ENCODE measurements at places on chromosomes 4 and X.

DNA sequence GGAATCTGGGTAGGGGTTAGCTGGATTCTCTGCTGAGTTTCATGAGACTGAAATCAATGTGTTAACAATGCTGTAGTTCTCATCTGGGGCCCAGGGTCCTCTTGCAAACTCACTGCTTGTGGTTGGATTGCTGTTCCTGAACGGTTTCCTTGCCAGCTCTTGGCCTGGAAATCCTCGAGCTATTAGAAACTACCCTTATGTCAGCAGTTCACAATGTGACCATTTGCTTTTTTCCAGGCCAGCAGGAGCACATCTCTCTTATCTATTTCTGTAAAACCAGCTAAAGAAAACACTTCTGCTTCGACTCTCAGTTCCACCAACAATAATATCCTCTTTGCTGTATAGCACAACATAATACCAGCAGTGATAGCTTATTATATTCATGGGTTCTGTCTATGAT is 140.1 kb upstream of the TRAM1L1 start:
- no peak for DNase-seq

- DNase-seq = no peak
Observed at GRCh38 chr4:77014256-77014655, 61.5 kb downstream of the CCNI start.

DNA sequence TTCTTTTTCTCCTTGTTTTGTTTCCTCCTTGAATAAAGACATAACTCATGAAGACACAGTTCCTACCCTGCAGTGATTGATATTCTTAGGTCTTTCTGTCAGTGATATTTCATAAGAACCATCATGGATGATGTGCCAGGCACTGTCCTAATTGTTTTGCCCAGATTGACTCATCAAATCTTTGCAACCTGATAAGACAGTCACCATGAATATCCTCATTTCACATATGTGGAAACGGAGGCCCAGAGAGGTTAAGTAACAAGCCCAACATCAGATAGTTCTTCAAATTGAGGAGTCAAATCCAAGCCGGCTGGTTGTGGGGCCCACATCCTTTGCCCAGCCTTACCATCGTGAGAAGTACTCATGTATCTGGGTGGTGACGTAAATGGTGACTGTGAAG is 69.9 kb downstream of the SEL1L3 start:
- DNase-seq = no peak

- DNase-seq = no peak
Observed at GRCh38 chr4:92359491-92359890, 55.7 kb downstream of the GRID2 start.

DNA sequence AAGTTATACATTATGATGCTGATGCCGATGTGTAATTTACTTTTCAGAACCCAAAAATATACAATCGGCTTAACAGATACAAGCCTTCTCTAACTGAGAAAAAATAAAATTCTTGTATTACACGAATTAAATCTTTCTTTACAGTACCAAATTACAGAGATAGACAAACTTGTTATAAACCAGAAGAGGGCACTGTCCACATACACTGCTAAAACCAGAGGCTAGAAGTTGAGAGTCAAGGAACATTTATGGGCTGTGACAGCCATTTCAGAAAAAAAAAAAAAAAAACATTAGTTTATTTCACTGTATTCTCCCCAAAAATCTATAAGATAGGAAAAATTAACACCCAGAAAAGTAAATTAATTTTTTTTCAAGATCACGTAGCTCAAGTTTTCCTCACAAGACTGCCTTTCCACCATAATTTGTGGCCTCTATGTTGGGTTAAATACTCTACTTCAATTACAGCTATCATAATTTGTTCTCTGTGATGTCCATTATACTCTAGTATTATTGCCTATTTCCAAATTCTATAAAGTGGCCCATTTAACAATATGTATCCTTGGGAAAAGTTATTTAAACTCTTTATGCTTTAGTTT is 12.0 kb downstream of the EREG start:
- DNase-seq = no peak

- no peak for DNase-seq
Observed at GRCh38 chr4:77349364-77349763, 192.4 kb downstream of the CCNG2 start.

GRCh38 chrX:133544115-133544514 is 128.8 kb upstream of the GPC4 start:
- no peak for DNase-seq

- no peak for DNase-seq
Observed at GRCh38 chrX:71941776-71942175, 31.1 kb downstream of the NHSL2 start.

GRCh38 chrX:137479386-137479785 is 86.5 kb upstream of the ZIC3 start:
- no peak for DNase-seq

DNA sequence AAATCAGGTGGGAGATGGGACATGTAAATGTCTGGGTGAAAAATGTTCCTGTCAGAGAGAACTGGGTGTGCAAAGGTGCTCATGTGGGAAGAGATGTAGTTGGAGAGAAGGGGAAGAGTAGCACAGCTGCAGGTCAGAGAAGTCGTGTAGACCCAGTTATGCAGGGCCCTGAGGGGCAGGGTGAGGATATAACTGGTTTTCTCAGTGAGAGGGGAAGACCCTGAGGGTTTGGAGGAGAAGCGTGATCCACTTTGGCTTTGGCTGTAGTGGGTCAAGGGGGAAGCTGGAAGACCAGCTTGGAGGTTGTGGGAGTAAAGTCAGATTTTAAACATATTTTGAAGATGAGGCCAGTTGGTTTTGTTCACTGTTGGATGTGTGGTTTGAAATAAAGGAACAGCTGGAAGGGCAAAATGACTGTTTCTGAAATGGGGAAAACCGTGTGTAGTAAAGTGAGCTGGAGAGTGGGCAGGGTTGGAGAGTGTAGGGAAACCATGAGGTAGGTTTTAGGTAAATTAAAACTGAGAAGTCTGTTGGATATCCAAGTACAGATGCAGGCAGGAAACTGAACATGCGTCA is 44.2 kb downstream of the NAP1L5 start:
- no peak for DNase-seq

DNA sequence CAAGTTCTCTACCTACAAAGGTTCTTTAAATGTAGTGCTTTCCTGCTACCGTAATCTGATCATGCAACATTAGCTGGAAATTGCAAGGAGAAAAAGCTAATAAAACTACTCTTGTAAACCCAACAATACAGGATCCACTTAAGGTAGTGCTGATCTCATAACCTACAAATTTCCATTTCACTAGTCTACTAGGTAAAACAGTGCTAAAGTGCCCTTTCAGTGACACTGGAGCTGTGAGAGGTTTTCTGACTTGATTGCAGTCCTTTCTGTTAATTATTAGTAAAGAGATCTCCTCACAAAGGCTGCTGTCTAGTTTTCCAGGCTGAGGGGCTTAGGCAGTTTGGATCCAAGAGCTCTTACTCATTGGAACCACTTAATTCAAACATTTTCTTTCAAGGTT is 1118.7 kb downstream of the SH3BGRL start:
- no peak for DNase-seq

DNA sequence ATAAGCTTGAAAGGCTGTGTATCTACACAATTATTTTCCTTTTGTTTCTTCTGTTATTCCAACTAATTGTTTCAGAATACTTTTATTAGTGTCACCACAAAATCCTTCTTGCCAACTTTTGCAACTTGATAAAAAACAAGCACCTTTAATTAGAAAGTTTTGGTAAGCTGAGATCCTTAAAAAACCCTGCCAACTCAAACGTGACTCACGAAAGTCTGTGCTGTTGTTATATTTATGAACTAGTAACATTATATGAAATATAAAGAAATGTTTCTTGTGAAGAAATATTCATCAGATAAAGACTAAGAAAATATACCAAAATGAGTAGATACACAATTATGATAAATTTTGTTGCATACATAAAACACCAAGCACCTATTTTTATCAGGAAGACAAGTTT is 49.0 kb downstream of the HUWE1 start:
- DNase-seq = no peak

DNA sequence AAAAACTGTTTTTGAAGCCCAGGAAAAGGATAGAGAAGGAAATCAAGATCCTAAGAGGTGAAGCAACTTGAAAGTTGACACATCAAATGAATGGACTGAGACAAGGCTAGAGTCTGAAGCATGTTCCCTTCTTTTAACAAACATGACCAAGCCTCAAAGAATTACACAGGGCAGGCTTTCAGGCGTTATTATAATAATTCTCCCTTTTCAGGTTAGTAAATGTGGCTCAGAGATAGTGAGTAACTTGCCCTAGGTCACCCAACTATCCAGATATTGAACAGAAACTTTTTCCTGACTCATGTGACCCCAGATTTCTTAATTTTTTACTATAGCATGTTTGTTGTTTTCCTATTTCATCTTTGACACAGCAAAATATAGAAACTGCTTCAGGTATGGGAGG is 91.7 kb downstream of the PPP1R2C start:
- DNase-seq = no peak

DNA sequence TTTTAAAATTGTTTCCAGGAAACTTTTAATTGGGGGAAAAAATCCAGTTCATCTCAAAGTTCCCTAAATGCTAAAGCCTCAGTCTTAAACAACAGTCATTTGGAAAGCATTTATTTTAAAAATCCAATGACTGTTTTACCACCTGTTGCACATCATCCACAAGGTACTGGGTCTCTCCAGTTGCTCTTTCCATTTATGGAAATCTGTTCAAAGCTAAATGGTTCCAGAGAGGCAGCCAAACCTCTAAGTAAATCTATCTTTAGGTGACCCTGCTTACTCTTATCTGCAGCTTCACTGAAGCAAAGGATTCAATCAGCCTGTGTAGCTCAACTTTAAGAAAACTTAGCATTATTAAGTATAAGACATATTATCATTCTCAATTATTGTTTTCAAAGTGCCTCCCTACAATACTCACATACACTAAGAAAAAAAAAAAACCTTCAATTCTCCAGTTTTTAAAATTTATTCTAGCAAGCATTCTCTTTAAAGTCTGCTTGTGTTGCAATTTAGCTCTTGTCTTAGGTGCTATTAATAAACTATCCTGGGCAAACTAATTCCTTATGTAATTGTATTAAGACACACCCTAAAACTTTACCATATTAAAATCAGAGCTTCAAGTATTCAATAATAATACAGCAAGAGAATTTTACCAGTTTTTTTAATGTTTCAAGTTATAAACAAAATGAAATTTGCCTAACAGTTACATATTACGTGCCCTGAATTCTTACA is 60.6 kb downstream of the NOCT start:
- no peak for DNase-seq

- DNase-seq = no peak
Observed at GRCh38 chr4:145694929-145695328, 15.0 kb downstream of the C4orf51 start.

DNA sequence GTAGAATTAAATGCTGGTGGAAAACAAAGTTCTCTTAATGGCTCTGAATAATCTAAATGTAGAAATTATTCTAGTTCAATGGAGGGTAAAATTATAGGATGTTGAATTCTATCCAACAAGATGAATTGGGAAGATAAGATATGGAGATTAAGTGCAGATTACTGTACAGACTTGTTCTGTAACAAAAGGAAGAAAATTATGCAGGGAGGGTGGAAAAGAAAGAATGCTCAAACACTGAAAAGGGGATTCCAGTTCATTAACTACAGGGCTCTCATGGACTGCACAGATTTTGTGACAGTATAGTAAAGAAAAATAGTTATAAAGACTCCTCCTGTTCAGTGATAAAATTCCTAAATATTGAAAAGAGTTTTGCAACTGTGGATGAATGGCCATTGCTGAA is 1794.0 kb upstream of the PCDH7 start:
- DNase-seq = no peak

DNA sequence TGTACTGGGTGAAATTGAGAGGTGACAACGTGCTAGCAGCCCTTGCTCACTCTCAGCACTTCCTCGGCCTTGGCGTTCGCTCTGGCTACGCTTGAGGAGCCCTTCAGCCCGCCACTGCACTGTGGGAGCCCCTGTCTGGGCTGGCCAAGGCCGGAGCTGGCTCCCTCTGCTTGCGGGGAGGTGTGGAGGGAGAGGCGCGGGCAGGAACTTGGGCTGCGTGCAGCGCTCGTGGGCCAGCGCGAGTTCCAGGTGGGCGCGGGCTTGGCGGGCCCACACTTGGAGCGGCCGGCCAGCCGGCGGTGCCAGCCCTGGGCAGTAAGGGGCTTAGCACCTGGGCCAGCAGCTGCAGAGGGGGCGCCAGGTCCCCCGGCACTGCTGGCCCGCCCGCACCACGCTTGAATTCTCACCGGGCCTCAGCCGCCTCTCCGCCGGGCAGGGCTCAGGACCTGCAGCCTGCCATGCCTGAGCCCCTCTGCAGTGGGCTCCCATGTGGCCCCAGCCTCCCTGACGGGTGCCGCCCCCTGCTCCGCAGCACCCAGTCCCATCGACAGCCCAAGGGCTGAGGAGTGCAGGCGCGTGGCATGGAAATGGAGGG is 249.5 kb upstream of the ETNPPL start:
- no peak for DNase-seq

DNA sequence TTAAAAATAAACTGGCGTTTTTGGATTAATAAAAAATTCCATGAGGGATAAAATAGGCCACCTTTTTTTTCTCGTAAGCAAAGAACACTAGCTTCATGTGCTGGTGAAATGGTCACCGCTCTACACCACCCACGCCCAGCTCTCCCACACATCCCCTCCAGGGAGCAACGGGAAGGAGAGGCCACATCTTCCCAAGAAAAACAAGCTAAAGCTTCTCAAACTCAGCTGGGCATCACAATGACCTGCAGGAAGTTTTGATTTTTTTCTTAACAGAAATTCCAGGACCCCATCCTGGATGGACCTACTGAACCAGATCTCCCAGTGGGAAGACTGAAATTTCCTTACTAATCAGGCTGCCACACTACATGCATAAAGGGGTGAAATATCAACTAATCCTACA is 9.8 kb downstream of the TSPAN5 start:
- no peak for DNase-seq

- no peak for DNase-seq
Observed at GRCh38 chr4:61872983-61873382, 672.9 kb downstream of the ADGRL3 start.

GRCh38 chr4:108900018-108900580 is 137.2 kb upstream of the ETNPPL start:
- no peak for DNase-seq

- no peak for DNase-seq
Observed at GRCh38 chr4:57719456-57719855, 609.3 kb upstream of the IGFBP7 start.

DNA sequence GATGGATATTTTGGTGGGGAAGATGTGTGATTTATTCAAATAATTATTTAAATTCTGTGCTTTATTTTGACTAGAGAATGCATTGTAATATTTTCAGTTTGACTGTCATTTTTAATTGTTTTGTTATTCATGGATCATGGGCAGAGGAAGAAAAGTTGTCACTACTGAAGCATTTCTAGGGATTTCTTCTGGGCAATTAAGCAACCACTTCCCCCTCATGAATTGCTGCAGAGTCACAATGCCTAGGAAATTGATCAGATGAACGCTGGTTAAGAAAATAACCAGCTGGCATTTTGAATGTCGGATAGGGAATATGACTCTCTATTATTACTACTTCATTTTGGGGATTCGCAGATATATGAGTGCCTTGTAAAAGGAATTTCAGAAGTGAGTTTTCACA is 283.3 kb downstream of the IL15 start:
- DNase-seq = no peak

DNA sequence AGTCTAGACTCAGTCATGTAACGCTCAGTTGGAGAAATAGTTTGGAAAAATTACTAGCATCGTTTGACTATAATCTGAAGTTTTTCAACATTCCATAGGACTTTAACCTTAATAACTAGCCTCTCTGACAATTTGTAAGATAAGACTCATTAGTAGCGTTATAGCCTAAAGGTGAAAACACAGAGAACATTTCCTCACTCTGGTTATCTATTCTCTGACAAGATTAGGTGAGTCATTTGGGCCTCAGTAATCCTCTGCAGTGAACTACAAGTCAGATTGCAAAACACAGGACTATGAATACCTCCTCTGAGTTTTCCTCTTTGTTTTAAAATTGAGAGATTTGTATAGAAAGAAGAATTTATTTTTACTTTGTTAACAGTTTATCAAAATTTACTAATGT is 31.8 kb upstream of the PDLIM5 start:
- no peak for DNase-seq
